ENCODE measurements at places on chromosomes 2 and 18.

- DNase-seq: no peak
Observed at GRCh38 chr2:237459226-237459625, 27.8 kb upstream of the MLPH start.

DNA sequence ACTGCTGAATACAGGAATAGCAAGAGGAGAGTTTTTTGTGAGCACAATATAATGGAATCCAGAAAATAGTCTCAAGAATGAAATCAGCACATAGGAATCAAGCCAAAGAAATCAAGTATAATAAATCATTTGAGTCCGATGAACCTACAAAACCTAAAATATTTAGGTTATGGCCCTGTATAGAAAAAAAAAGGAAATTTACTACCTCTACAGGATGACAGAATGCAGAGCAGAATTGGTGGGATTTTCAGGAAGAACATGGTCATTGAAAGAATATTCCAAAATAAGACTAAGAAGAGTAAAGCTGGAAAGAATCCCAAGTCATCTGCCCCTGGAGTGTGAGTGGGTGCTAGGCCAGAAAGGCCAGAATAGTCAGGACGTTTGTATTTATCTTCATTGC, 1041.2 kb upstream of the CDH2 start:
- no peak for DNase-seq

DNA sequence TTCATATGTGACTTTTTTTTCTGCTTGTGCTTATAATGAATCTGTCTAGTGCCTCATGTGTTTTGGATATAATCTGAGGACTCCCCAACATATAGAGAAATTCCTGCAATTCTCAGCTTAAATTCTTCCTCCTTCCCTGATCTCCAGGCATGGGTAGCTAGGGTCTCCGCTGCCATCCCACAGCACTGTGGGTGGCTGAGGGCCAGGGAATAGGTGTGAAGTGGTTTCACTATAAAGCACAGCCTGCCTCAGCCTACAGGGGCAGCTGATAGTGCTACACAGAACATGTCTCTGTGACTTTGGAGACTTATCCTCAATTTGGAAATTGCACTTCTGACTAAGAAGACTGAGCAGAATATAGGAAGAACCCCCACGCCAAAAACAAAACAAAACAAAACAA, 137.3 kb upstream of the NABP1 start:
- no peak for DNase-seq

- no peak for DNase-seq
Observed at GRCh38 chr2:242063436-242063835, 193.9 kb downstream of the RTP5 start.

GRCh38 chr2:66445925-66446871, 11.3 kb downstream of the MEIS1 start:
- DNase-seq: no peak

DNA sequence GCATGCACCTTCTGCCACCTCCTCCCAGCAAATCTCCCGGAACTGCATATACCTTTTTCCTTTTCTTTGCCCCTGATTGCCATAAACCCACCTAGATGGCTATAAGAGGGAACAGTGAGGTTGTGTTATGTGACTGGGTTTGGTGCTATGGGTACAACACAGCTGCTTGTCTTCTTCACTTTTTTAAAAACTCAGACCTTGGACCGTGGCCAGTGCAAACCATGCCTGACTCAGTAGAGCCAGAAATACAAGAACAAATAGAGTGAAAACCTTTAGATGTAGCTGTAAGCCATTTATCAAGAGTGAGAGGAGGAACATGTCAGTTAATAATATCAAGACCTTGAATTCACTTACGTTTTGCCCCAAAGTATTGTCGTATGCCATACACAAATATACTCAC, 267.4 kb upstream of the CHAC2 start:
- no peak for DNase-seq
